ENCODE measurements at places on chromosomes 2 and 18.

- DNase-seq: no peak
Observed at GRCh38 chr2:171670655-171671054, 16.6 kb upstream of the DYNC1I2 start.

- no peak for DNase-seq
Observed at GRCh38 chr2:46674488-46674887, 195.1 kb downstream of the TMEM247 start.

- DNase-seq: no peak
Observed at GRCh38 chr18:37965572-37965970, 400.0 kb upstream of the CELF4 start.

- no peak for DNase-seq
Observed at GRCh38 chr18:5529471-5529870, 14.3 kb downstream of the EPB41L3 start.

DNA sequence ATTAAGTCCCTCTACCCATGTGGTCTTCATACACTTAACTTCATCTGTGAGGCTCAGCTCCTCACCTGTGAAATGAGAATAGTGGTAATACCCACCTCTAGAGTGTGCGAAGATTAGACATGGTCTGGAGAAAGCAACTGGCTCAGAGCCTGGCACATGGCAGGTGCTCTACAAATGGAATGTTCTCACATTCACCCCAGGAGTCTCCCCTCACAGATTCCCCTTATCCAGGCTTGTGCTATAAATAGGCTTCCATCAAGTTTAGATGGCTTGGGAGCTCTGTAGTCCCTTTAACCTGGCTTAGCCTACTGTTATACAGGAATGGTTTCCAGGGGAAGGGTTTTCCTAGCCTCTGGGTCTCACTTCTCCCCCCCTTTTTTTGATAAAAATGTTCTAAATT, 455.9 kb downstream of the RNF144A start:
- no peak for DNase-seq

DNA sequence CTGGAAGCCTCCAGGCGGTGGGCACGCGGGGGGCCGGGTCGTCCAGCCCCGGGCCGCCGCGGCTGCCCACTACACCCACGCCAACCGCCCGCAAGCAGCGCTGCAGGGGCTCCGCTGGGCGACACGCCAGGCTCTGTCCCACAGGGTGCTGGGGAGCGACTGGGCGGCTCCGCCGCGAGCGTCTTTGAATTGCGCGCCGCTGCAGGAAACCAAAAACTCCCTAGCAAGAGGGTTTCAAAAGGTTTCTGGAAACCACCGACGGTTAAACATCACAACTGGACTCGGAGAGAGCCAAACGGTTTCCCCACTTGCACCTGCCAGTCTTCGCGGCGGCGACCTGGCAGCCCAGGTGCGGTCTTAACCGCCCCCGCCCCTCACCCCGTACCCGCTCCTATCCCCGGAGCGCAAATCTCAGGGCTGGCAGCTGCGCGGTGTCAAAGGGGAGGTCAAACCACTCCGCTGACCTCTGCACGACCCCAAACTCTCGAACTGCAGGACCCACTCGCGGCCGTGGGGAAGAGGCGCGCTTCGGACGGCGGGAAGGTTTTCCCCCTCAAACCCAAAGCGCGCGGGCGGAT, 1.0 kb downstream of the CXCR4 start:
- DNase-seq: no peak

DNA sequence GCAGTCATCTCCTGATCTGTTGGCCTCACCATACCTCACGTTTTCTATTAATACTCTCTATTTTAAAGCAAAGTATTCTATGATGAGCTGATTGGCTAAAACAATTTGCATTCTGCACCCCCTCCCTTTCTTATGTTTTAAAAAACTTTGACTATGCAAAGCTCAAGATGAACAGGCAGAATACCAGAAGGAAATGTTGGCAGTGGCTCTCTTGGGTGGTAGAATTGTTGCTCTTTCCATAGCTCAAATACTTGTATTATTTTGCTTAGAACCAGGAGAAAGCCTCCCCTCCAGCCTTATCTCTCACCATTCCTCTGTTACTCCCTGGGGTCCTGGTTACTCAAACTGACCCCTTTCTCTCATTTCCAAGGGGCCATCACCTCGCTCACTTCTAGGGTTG, 14.4 kb downstream of the GPR45 start:
- no peak for DNase-seq

DNA sequence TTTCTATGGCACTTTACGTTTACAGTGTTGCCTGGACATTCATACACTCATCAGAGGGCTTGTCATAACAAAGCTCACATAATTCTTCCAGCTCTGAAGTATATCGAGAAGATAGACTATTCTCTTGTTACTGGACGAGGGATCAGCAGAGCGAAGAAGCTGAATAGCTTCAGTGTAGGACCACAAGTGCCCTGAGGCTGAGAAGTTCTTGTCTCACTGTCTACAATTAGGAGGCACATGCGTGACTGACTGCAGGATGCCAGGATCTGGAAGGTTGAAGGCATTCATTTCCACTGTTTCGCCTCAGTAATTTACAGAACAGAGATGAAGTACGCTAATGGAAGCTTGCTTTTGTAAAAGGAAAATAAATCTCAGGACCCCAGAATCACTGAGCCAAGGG, 9.6 kb downstream of the SH3YL1 start:
- DNase-seq: no peak

DNA sequence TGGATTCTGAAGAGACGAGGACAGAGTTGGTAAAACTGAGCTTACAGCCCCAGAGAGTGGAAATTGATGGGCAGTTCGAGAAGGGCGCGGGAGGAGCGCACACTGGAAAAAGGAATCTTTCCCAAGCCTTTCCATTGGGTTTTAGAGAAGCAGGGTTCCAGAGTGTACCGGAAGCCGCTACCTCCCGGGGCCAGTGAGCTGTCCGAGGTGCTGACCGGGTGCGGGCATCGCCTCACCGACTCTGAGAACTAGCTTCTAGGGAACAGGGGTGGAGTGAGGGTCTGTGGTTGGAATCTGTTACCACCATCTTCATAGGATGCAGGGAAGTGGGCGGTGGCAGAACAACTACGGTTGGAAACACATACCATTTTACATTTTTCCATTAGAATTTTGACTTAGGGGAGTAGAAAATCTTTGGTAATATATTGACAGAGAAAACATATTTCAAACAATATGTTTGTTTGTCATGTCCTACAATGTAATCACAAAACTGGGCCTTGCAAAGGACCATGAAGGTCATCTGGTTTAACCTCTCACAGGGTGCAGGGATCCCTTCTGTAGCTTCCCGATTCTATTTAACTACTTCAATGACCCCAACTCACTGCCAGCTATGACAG, 724 bp downstream of the NMS start:
- DNase-seq: no peak

GRCh38 chr2:162305901-162306300, 12.6 kb downstream of the IFIH1 start:
- DNase-seq: no peak

DNA sequence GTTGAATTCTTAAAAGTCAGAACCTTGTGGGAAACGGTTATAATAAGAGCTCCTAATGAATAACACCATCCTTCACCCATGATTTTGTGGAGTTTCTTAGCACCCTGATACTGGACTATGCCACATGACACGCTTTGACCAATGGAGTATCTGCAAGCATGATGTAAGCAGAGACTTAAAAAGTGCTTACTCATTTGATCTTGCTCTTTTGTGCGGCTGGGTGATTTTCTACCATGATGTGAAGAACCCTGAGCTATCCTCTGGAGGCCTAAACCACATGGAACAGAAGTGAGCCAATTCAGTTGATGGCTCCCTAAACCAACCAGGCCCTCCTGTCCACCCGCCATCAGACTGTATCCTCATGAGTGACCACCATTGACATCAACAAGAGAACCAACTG, 70.9 kb downstream of the TCF4 start:
- DNase-seq: no peak

DNA sequence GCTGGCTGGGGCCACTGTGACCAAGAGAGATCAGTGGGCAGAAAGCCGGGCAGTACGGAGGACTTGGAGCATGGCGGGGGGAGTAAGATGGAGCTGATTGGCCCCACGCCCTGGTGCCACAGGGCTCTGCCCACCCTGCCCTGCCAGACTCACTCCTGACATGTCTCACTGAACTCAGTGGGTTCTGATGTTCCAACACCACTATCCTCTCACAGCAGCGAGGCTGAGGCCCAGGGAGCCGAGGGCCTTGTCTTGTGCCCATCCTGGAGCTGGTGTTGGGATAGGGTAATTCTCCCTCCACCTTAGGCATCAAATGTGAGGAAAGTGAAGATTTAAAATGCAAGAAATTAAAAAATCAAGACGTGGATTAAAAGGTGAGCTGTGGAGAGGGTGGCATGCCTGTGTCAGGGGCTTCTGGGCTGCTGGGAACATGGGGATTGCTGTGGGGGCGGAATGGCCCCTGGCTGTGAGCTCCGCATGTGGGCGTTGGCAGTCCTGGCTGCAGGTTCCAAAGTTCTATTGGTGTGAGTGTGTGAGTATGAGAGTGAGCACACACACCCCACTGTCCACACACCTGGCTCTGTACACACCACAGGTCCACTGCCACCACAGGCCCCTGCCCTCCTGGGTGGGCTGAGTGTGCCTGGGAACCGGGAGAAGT, 283.5 kb upstream of the HS6ST1 start:
- no peak for DNase-seq

DNA sequence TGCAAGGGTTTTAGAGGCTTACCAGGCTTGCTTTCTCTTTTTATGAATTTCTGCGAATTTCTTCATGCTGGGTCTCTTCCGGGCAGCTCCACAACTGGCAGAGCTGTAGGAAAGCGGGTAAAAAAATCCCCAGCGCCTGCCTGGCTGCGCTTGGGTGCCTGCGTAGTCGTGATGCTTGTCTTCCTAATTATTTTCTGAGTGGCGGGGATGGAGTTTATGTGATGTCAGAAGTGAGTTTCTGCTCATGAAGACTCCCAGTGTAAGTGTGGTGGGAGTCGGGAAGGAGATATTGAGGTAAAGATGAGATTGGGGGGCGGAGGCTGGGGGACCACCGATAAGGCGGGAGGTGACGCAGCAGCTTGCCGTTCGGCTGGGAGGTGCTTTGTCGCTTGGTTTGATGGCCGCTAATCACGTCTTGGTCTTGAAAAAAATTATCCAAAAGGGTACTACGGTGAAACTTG, 229.8 kb downstream of the LDLRAD4 start:
- DNase-seq: no peak

- no peak for DNase-seq
Observed at GRCh38 chr2:197208841-197209240, 101.7 kb downstream of the ANKRD44 start.

- peak; percentile 3 for DNase-seq
Observed at GRCh38 chr2:214593727-214594126, 182.9 kb downstream of the VWC2L start.

- DNase-seq: no peak
Observed at GRCh38 chr2:102122115-102122514, 20.4 kb upstream of the IL1R1 start.

DNA sequence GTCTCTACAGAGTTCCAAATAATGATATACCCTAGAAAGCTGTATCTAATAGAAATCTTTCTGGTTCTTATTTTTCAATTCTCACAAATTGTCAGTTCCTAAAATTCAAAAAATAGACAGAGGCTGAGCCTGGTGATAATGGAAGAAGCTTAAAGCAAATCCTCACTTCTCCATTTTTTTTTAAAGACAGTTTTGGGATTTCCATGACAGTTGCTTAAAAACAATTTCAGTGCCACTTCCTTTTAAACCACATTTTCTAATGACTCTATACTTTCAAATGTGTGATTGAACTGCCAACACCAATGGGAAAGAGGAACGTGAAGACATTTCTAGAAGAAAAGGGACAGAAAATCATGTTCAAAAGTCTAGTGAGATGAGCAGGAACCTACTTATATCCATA, 4.0 kb downstream of the GKN2 start:
- DNase-seq: no peak

DNA sequence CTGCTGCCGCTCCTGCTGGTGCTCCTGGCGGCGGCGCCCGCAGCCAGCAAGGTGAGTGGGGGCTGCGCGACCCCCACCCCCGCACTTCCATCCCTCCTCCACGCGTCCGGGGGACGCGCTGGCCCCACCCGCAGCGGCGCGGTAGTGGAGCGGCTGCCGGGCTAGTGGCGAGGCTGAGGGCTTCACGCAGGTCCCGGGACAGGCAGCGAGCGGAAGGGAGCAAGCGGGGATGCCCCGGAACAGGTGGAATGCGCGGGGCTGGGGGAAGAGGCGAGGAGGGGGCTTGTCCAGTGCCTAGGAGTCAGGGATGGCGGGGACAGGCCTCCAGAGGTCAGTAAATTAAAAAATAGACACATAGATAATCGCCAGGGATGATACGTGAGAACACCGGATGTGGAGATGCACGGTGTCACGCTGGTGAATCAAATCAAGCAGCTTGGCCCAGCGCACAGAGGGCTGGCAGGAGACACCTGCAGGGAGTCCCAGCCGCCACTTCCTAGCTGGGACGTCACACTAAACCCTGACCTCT, 403 bp downstream of the COL4A3 start:
- DNase-seq: no peak

GRCh38 chr2:172813314-172813888, 77.8 kb downstream of the RAPGEF4 start:
- DNase-seq: no peak

GRCh38 chr2:10336283-10336682, 33.6 kb downstream of the HPCAL1 start:
- DNase-seq: no peak

DNA sequence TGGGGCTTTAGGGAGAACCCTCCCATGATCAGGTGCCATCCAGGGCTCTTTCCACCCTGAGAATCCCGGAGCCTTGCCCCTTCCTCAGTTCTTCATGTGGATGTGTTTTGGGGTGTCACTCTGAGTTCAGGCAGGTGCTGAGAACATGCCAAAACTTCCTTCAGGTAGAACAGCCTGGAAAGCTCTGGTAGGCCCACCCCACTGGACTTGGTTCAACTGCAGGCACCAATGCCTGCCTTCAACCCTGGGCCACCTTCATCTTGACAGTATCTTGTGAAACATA, 85.8 kb downstream of the EPAS1 start:
- DNase-seq: no peak

DNA sequence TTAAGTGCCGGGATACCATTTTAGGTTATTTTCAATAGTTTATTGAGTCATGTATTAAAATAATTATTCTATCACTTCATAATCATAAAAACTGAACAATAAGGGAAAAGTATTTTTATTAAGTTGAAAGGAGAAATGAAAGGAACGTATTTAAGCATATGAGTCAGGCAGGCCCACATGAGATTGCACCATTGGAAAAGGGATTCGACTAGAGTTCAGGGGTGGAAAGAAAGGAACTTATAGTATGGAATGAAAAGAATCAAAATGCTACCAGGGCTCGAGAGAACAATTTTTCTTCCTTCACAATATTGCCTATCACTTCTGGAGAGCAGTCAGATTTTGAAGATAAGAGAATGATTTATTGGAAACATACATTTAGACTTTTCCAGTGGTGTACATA, 516.5 kb upstream of the NETO1 start:
- no peak for DNase-seq

GRCh38 chr2:159808032-159808425, 10.0 kb upstream of the CD302 start:
- no peak for DNase-seq

GRCh38 chr2:56448403-56449001, 264.7 kb downstream of the CCDC85A start:
- DNase-seq: peak; percentile 48

Measured in LoVo (cell line).